ENCODE measurements at places on chromosomes 2 and 18.

DNA sequence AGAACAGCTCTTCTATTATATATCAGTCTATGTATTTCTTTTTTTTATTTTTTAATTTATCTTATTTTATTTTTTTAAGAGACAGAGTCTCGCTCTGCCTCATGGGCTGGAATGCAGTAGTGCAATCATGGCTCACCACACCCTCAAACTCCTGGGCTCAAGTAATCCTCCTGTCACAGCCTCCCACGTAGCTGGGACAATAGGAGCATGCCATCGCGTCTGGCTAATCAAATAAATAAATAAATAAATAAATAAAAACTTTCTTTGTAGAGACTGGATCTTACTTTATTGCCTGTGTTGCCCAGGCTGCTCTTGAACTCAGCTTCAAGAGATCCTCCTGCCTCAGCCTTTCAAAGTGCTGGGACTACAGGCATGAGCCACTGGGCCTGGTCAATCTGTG, 117.0 kb downstream of the RBMS1 start:
- no peak for DNase-seq

- no peak for DNase-seq
These were observed 26.6 kb upstream of the RMDN2 start for GRCh38 chr2:37898448-37898847.

DNA sequence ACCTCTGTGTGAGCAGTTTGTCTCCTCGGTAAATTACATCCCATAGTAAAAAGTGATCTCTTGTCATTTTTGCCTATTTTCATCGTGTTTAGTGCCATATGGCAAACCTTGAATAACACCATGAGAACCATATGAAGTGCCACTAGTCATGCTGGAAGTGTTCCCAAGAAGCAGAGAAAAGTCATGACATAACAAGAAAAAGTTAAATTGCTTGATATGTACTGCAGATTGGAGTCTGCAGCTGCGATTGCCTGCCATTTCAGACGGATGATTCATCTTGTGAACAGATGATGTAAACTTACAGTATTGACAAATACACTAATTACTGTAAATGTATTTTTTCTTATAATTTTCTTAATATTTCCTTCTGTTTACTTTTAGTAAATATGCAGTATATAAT, 846.7 kb downstream of the BCL11A start:
- no peak for DNase-seq

DNA sequence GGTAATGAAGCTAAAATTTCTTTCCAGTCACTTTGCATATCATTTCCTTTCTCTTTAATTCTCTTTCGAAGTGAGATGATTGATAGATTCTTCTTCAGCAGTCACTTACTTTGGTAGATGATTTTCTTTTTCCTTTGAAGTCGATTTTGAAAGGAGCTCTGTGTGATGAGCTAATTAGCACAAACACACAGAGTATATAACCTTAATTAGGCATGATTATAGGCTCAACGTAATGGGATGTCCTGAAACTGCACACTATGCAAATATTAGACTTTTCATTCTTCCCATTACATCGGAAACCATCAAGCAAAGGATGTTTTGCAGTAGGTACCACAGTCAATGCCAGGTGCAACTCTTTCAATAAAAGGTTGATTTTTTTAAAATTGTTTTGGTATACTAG, 6.4 kb upstream of the CTLA4 start:
- DNase-seq = no peak

Data from stimulated activated CD4-positive, alpha-beta T cell treated with anti-CD3 and anti-CD28 coated beads, Interleukin-1b, Interleukin-23, amount 100 ng/mL, for 1 hour (primary cell).